ENCODE measurements at places on chromosomes 5 and 9. TPM values are rescaled to one million over a fixed set of nuclear protein-coding genes. Genes with fewer than 3 reads are reported as not detected.

The CDH10 gene
- total RNA-seq: 0.27 TPM

The ANKRD34B gene
- total RNA-seq: 0.25 TPM

The PCDHAC1 gene
- total RNA-seq: 2.1 TPM

The ALDH1B1 gene
- total RNA-seq: 49.7 TPM

The BTNL8 gene
- total RNA-seq: not detected

The INSYN2B gene
- 0.63 TPM for total RNA-seq

The CD72 gene
- total RNA-seq: 0.19 TPM

The SMIM33 gene
- total RNA-seq: not detected

The PLAC8L1 gene
- not detected for total RNA-seq

The CCL28 gene
- total RNA-seq: 0.14 TPM

The GPR151 gene
- total RNA-seq: not detected

The IFNA13 gene
- not detected for total RNA-seq

The C9orf152 gene
- 0.11 TPM for total RNA-seq

The SLC6A18 gene
- total RNA-seq: not detected

Measured in A549 treated with ZK216348 at 1 μM for 4 hours (cell line).